ENCODE measurements at places on chromosomes 1 and 21. TPM values are rescaled to one million over a fixed set of nuclear protein-coding genes. Genes with fewer than 3 reads are reported as not detected.

DNA sequence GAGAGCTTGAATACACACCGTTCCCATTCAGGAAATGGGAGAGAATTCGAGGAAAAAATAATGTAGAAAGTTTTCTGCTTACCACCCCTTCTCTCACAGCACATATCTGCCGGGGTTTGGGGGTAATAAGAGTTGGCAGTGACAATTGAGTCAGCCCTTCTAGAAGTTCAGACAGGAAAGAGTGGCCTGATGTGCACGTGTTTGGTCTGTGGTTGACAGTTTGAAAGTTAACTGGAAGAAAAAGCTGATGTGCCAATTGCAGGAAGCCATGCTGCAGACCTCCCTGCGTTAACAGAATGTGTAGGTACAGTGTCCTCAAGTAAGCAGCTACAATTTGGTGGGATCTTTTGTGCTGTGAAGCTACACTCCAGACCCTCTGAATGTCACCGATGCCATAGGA lies 50.9 kb downstream of the DHX9 start:
- H3K27me3 ChIP-seq: no peaks in the 10 kb centered on the region
- no peak for DNase-seq

DNA sequence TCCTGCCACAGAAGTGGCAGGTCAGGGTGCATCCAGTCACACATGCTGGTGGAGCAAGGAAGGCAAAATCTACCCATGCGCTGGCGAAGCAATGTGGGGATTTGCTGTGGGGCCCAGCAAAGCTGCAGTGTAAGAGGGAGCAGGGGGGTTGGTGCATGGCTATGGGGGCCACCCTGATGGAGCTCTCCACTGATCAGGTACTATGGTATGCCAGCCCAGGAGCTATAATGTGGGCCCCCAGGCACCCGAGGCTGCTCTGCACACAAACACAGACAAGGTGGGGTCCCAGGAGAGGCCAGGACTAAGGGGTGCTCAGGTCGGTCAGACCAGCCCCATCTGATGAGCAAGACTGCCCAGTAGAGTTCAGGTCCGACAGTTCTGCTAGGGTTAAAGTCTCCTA lies 213.5 kb downstream of the ZC3H11B start:
- no peaks in the 10 kb centered on the region for H3K4me1 ChIP-seq
- H3K27me3 ChIP-seq: no peaks in the 10 kb centered on the region
- no peak overlapping the region for H3K4me3 ChIP-seq
- H3K27ac ChIP-seq: no peak overlapping the region

- DNase-seq: no peak
- H3K4me3 ChIP-seq: no peak overlapping the region
- no peak overlapping the region for H3K27ac ChIP-seq
- no peaks in the 10 kb centered on the region for H3K36me3 ChIP-seq
These were observed 95.8 kb downstream of the OBSCN start for GRCh38 chr1:228303596-228303995.

DNA sequence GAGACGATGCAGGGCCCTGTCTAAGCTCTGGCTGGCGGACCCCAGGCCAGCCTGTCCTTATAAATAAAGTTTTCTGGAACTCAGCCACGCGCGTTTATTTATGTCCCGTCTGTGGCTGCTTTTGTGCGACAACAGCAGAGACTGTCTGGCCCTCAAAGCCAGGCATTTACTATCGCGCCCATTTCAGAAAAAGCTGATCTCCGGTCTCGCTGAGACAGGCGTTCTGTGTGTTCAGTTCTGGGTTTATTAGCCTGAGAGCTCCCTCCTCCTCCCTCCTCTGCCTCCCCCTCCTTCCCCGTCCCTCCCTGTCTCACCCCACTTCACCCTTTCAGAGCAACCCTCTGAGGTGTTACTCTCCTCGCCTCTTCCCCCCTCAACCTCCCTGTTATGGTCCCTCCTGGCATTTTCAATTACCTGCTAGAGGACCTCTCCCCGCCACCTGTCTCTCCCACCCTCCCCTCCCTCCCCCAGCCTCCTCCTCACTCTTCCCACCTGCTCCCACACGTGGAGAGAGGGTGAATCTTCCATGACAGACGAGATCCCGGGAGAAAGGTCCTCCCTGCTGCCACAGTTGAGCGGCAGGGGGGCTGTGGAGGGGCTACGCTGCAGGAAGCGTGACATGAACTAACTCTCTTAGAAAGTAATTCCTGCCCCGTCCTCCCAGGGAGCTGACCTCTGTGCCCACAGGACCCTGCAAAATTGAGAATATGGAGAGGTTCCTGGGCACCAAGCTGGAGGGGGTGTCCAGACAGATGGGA lies 59.9 kb downstream of the SPSB1 start:
- H3K27ac ChIP-seq: no peak overlapping the region
- H3K27me3 ChIP-seq: no peaks in the 10 kb centered on the region
- DNase-seq: no peak
- H3K36me3 ChIP-seq: no peaks in the 10 kb centered on the region
- no peak overlapping the region for H3K4me3 ChIP-seq

GRCh38 chr1:9257851-9258250 lies 23.3 kb downstream of the H6PD start:
- no peak overlapping the region for H3K27ac ChIP-seq
- H3K4me3 ChIP-seq: no peak overlapping the region
- H3K27me3 ChIP-seq: no peaks in the 10 kb centered on the region
- DNase-seq: no peak

- H3K27me3 ChIP-seq: peaks cover 5% of the 10 kb centered on the region
- DNase-seq: no peak
- H3K36me3 ChIP-seq: no peaks in the 10 kb centered on the region
- H3K4me3 ChIP-seq: no peak overlapping the region
- no peaks in the 10 kb centered on the region for H3K4me1 ChIP-seq
These were observed 2.9 kb downstream of the IL24 start for GRCh38 chr1:206900149-206900548.

DNA sequence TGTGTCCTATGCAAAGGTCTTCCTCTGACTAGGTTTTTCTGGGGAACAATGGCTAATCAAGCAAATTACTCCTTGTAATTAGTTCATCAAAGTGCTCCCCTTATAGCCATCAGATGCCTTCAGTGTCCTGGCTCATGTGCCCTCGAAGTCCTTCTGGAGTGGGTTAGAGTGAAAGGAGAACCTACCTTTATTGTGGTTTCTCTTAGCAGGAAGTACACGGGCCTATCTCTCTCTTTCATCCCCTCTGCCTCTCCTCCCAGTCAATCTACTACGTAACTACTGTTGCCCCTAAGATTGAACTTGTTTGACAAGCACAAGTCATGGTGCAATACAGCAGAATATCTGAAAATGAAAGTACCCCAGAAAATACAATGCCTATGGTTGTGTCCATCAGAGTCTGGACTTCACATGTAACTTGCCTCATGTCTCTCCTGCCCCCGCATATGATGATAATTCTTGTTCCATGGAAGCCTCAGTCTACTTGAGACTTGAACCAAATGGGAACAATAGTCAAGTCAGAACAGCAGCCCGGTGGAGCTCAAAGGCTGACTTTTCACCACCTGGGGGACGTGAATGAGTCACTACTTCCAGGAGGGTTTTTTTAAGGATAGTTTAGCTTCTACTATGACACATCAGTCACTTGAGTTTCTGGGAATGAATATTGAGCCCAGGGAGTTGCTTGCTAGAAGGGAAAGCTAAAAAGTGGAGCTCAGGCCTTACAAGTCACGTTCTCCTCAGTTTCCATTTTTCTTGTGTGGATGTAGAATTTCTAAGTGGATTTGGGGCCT lies 243.6 kb downstream of the TNR start:
- H3K4me3 ChIP-seq: no peak overlapping the region
- no peaks in the 10 kb centered on the region for H3K36me3 ChIP-seq
- H3K4me1 ChIP-seq: no peaks in the 10 kb centered on the region
- no peaks in the 10 kb centered on the region for H3K27me3 ChIP-seq

DNA sequence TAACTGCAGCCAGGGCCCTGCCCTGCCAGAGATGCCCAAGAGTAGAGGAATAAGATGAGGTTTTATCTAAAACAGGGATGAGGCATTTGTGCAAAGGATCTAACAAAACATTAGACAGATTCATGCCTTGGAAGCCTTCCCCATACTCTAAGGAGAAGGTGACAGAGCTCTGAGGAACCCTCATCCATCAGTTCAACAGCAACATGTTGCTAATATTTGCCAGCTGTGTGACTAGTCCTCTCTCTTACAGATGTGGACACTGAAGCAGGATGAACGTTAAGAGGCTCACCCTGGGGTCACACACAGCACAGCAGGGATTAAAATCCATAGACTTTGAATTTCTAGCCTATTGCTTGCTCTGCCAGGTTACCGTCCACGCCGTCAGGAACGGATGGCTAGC lies 99.0 kb downstream of the ZBTB18 start:
- H3K27me3 ChIP-seq: no peaks in the 10 kb centered on the region
- no peaks in the 10 kb centered on the region for H3K4me1 ChIP-seq
- DNase-seq: no peak
- no peaks in the 10 kb centered on the region for H3K36me3 ChIP-seq
- H3K4me3 ChIP-seq: no peak overlapping the region

- no peak for DNase-seq
- H3K27me3 ChIP-seq: no peaks in the 10 kb centered on the region
- no peaks in the 10 kb centered on the region for H3K4me1 ChIP-seq
- no peak overlapping the region for H3K27ac ChIP-seq
- no peak overlapping the region for H3K4me3 ChIP-seq
These were observed 326.5 kb upstream of the FMN2 start for GRCh38 chr1:239765163-239765562.

DNA sequence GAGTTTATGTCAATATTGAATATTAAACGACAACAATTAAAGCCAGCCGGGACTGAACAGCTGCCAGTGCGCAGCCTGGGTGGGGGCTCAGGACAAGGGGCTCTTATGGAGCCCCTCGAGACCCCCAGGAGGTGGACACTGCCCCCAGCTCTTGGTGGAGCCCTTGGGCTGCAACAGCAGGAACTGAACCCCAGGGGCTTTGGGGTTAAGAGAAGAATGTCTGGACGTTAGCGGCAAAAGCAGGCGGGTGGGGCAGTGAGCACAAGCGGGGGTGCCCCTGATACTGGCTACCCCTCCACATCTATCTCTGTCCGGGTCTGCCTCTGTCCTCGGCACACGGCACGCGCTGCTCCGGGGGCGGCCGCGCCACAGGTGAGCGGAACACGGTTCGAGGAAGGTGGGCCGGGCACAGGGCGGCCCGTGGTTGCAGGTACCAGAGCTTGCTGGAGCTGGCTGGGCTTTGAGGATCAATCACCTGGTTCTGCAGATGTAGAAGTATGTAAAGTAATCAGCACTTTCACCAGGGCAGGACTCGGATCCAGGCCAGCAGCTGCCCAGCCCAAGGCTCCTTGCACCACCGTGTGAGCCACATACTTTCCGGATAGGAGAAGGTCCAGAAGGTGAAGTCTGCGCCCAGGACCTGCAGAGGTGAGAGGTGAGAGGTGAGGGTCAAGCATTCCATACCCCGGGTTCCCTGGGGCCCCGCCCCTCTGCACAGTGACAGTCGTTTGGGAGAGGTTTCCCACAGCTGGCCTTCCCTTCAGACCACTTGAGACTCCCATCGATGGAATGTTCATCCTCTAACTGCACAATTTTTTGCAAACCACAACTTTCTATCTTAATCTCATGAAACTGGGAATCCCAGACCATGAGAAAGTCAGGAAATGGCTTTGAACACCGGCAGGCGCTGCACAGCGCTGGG lies 12.4 kb upstream of the POFUT2 start:
- peaks cover 17% of the 10 kb centered on the region for H3K4me1 ChIP-seq
- peak overlapping the region; percentile 82 for H3K27ac ChIP-seq
- DNase-seq: no peak
- H3K4me3 ChIP-seq: no peak overlapping the region
- no peaks in the 10 kb centered on the region for H3K27me3 ChIP-seq

DNA sequence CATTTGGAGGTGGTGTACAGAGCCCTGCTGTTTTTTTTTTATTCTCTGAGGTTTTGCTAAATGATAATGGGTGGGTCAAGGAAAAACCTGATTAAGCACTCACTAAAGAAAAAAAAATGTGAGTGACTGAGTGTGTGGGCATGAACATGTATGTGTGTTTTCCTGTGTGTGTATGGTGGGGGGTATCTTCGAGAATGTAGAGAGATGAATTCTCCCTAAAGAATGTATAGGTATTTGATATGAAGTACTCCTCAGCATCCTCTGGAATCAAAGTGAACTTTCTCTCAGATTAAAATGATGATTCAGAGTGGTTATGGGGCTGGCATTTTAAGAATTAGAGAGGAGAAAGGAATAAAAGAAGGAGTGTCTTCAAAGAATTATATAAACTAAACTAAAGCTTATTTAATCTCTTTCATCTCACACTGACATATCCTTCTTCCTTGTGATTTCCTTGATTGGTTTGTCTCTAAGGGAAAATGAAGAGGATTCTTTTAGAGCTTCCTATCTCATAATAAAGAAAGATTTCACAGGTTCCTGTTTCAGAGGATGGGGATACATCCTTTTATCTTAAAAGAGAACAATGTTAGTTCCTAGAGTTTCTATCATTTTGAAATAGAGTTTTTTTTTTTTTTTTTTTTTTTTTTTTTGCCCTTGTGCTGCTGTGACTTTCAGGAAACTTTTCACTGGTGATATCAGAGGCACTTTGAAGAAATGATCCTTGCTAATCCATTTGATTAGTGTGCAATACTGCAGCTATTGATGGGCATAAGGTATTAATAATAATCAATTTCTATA lies 23.9 kb downstream of the S1PR1 start:
- no peak for DNase-seq
- no peak overlapping the region for H3K4me3 ChIP-seq
- no peak overlapping the region for H3K27ac ChIP-seq
- H3K4me1 ChIP-seq: peaks cover 60% of the 10 kb centered on the region
- H3K36me3 ChIP-seq: no peaks in the 10 kb centered on the region

GRCh38 chr1:180231506-180231921 lies 1.4 kb downstream of the LHX4 start:
- H3K4me3 ChIP-seq: peak overlapping the region; percentile 50
- DNase-seq: no peak
- H3K4me1 ChIP-seq: peaks cover 70% of the 10 kb centered on the region
- peaks cover 100% of the 10 kb centered on the region for H3K27me3 ChIP-seq
- no peaks in the 10 kb centered on the region for H3K36me3 ChIP-seq
- no peak overlapping the region for H3K27ac ChIP-seq

GRCh38 chr1:154747380-154747739 lies 122.7 kb downstream of the KCNN3 start:
- no peaks in the 10 kb centered on the region for H3K4me1 ChIP-seq
- no peak for DNase-seq
- H3K4me3 ChIP-seq: no peak overlapping the region
- H3K27ac ChIP-seq: peak overlapping the region; percentile 72
- H3K27me3 ChIP-seq: peaks cover 33% of the 10 kb centered on the region
- H3K36me3 ChIP-seq: no peaks in the 10 kb centered on the region

FAM78B gene
- total RNA-seq: 0.96 TPM

SAMSN1 gene
- 3.3 TPM for total RNA-seq

FMO3 gene
- total RNA-seq: 1.7 TPM

CNKSR1 gene
- total RNA-seq: 60.9 TPM

SLC35F3 gene
- not detected for total RNA-seq

OR6K3 gene
- total RNA-seq: not detected

ORC1 gene
- total RNA-seq: 1.7 TPM

KCNK1 gene
- total RNA-seq: 21.7 TPM

Data from transverse colon (tissue), 4 donors.